Activated T-cell treated with anti-CD3 and anti-CD28 coated beads for 1 hour (primary cell): ENCODE measurements at places on chromosomes 12 and 14.

GRCh38 chr12:49744363-49744885, 3.1 kb downstream of the TMBIM6 start:
- DNase-seq: no peak

- DNase-seq: no peak
Observed at GRCh38 chr14:30450631-30451545, 108.1 kb upstream of the G2E3 start.

DNA sequence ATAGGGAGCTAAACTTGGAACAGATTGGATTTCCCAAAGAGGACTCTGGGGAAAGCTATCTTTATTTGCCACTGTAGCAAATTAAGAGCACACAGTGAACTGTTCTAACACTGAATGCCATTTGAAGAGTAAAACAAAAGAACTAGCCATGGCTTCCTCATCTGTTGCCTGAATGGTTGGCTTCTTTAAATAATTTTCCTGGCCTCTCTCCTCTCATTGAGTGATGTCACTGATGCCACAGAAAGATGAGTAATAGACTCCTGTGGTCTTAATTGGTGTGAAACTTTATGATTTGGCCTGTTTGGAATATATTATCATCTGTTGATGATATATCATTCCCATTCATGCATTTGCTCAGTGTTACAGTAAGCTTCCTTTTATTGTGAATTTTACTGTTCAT, 42.5 kb downstream of the WDR20 start:
- DNase-seq: no peak

DNA sequence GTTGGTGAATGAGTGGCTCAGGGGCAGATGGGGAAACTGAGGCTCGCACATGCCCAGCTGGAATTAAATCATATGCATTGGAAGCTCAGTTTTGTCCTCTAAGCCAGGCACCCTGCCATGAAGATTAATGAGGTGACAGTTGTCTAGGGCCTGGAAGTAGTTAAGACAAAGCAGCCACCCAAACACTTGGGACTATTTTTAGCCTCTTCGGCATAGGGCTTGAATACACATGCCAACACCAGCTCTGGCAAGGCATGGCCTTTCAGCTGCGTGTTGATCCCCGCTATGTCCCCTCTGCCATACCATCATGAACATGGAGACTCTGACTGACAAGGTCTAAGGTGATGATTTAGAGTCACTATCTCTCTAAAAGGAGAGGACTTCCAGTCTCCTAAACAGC, 250.2 kb downstream of the KSR2 start:
- DNase-seq: no peak

DNA sequence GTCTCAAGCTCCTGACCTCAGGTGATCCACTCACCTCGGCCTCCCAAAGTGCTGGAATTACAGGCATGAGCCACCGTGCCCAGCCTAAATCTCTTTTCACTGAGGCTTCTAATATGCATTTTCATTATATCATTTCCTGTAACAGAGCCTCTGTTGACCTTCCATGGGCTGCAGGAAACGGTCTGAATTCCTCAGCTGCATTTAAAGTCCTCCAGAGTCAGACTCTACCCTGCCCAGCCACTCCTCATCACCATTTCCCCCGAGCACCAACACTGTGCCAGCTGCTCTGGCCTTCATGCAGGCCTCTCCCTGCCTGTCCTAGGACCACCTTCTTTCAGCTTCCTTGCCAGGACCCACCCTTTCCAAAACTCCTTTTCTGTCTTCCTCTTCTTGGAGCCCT, 9.8 kb upstream of the NFKBIA start:
- no peak for DNase-seq

- DNase-seq: no peak
Observed at GRCh38 chr12:89181271-89181920, 170.9 kb downstream of the DUSP6 start.

- no peak for DNase-seq
Observed at GRCh38 chr12:112170376-112170775, 45.0 kb downstream of the TRAFD1 start.

DNA sequence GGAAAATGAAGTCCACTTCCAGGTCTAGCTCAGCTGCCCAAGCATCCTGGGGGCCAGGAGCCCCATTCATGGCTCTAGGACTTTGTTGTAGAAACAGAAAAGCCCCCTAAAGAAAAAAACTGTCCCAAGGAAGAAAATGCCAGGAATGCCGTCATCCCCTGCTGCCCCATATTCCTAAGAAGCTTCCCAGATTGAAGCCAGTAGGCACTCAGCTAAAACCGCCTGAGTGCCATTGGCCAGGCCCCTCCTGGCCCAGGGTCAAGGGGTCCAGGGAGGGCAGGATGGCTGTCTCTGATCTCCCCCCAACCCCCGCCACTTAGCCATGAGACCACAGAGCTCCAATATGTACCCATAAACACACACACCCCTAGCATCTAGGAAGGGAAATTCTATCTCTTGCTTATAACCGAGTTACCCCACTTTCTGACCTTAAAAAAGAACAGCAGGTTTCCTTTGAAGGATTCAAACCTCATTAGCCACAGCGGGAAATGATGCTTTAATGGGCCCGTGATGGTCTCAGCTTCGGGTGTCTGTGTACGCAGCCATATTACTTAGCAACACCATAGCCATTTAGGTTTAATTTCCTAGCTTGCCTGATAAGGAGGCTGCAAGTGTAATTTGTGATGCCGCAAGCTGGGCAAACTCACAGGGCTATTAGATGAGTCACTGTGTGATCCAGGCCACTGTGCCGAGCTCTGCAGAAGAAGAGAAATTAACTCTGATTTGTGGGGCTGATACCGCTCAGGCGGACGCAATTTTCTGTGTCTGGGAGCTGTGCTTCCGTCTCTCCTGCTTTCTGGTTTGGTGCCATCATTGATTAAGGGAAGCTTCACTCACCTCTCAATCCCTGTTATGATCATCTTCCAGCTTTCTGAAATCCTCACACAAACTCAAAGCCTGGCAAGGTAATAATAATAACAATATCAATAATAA, 84.2 kb downstream of the GCH1 start:
- no peak for DNase-seq

DNA sequence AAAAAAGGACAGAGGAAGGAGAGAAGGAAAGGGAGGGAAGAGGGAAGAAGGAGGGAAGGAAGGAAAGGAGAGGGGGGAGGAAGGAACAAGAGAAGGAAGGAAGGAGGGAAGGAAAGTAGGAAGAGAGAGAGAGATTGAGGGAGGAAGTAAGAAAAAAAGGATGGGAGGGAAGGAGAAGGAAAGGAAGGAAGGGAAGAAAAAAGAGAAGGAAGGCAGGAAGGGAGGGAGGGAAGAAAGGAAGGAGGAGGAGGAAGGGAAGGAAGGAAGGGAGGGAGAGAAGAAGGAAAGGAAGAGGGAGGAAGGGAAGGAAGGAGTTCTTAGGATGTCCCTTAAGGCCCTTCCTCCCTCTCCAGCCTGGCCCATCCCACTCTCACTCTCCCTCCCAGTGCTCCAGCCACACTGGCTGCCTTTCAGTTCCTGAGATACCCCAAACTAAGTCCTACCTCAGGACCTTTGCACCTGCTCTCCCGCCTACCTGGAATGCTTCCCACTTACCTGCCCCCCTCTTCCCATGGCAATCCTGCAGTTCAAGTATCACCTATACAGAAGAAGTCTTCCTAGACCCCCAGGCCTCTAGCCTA, 21.7 kb upstream of the MSI1 start:
- no peak for DNase-seq

DNA sequence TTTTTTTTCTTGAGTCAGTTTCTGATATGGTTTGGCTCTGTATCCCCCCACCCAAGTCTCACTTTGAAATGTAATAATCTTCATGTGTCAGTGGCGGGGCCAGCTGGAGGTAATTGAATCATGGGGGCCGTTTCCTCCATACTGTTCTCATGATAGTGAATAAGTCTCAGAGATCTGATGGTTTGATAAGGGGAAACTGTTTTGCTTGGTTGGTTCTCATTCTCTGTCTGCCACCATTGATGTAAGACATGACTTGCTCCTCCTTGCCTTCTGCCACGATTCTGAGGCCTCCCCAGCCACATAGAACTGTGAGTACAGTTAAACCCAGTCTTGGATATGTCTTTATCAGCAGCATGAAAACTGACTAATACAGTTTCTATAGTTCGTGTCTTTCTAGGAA, 42.9 kb downstream of the WNK1 start:
- DNase-seq: no peak

GRCh38 chr12:12985817-12986408, 14.2 kb downstream of the HEBP1 start:
- DNase-seq: no peak

GRCh38 chr12:116745554-116745953, 7.4 kb downstream of the RNFT2 start:
- no peak for DNase-seq

DNA sequence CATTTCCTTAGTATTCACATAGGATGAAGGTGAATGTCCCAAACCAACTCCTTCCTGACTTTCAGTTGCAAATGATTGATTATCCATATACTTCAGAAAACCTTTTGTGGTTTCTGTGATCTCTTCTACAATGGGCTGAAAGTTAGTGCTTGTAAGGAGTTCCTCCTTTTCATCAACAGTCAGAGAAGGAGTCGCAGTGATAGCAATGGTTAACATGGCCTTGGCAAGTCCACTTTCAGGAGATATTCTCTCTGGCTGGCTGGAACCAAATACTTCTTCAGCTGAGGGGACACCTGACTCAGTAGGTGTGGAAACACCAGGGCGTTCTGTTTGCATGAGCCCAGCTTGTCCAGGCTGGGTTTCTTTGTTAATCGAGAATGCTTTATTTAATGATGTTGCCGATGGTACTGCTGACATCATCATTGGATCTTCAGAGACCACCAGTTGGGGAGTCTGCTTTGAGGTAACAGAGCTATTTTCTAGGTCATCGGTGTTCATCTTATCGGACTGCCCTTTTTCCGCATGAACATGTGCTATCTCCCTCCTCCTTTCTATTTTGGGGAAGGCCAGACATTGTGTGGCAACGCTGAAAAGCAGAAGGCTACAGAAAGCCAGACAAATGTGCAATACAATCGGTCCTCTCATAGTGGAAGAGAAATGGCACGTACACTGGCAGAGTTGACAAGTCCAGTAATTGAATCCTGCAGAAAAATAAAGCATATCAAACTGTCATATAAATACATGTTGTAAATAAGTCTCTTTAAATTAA, 13.1 kb downstream of the ARMH4 start:
- DNase-seq: no peak

DNA sequence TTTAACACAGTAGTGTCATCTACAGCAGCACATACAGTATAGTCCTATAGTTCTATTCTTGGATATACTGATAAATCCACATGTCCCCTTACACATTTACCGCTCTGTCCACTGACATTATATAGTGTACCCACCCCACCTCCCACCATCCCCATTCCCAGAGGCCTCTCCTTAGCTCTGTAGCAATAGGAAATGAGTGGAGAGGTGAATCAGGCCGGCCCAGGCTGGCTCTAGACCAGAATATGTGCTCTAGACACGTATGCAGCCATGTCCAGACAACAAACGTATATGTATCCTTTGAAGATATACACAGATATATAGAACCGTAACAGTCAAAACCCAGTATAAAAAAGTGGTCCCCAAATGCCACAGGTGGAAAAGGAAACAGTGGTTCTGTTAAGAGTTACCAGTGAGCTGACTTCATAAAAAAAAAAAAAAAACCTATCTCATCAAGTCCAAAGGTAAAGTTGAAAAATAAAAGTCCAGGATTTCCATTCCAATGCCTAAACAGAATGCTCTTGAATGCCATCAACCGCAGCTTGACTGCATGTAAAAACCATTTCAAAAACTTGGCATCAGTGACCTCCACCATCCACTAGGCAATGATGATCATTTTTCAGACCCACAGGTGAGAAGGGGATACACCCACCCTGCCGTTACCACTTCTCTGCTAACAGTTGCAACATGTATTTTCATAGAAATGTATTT, 16.7 kb downstream of the EGLN3 start:
- DNase-seq: no peak

GRCh38 chr12:113880988-113881962, 84.8 kb downstream of the RBM19 start:
- no peak for DNase-seq

GRCh38 chr12:91978143-91978542, 167.5 kb downstream of the BTG1 start:
- DNase-seq: no peak

- no peak for DNase-seq
Observed at GRCh38 chr12:53643232-53643979, 17.2 kb upstream of the ATF7 start.

DNA sequence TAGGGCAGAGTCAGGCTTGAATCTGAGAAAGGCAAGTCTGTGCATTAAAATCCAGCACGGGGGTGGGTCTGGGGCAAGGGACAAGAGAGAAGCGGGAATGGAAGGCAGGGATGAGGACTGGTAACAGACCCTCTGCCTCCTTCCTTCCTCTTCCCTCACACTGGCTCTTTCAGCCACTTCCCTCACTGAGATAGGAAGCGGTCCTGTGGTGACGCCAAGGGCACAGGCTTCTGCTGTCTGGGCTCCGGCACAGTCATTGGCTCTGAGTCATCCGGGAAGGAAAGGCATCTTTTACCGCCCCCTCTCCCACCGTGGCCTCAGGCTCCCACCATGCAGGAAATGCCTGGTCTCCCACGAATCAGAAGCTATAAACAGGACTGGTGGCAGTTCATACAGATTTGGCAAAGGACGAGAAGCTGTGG, 70.2 kb downstream of the ETV6 start:
- no peak for DNase-seq

GRCh38 chr12:79326222-79326621, 364.5 kb downstream of the PAWR start:
- DNase-seq: no peak

- DNase-seq: no peak
Observed at GRCh38 chr14:80172375-80173051, 38.8 kb downstream of the DIO2 start.

DNA sequence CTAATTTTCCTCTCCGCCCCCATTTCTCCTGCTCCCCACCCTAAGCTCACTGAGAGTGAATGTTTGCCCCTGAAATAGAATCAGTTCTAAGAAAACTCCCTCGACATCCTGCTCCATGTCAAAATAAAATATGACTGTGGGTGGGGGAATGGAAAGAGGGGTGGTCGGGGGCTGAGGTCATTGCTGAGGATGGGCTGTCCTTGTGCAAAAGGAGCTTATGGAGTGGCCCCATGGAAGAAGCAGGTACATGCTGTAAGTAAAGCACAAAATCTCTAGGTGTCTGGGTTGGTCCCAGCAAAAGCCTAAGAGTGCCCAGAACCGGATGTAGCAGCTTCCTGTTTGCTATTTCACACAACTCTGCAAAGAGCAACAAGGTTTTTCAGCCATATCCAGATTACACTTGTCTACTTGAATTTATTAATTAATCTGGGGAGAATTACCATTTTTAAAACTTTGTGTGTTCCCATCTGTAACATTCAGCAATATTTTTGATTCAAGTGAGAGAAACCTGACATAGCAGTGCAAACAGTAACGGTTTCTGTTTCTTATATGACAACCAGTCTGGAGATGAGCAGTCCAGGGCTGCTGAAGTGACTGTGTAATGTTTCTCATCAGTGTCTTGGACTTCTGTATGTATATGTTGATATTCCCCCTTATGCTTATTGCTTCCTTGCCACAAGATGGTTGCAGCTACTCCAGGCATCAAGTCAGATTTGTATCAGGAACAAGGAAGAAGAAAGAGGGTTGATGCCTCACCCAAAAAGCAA, 40.4 kb upstream of the GZMB start:
- DNase-seq: no peak

GRCh38 chr14:80054020-80054419, 157.3 kb downstream of the DIO2 start:
- no peak for DNase-seq
